Endodermal cell (in vitro differentiated cells): ENCODE measurements at places on chromosomes 12 and 14. TPM values are rescaled to one million over a fixed set of nuclear protein-coding genes. Genes with fewer than 3 reads are reported as not detected.

- H3K27ac ChIP-seq = no peak overlapping the region
- H3K4me3 ChIP-seq = peak overlapping the region; percentile 19
- no peak for DNase-seq
- no peaks in the 10 kb centered on the region for H3K4me1 ChIP-seq
These were observed 92.7 kb upstream of the PRMT8 start for GRCh38 chr12:3398196-3398789.

DNA sequence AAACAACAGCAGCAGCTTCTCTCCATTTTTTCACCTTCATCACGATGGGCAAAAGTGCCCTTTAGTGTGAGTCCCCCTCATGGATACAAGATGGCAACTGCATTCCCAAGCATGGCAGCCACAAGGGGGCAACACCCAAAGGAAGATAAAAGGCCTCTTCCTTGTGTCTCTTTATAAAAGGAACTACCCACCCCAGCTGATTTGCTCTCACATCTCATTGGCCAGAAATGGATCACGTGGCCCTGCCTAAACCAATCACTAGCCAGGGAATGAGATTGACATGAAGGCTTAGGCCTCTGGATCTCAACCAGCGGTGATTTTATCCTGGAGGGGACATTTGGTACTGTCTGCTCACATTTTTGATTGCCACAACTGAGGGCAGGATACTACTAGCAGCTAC is 21.9 kb upstream of the IFT81 start:
- H3K4me1 ChIP-seq = no peaks in the 10 kb centered on the region
- H3K27ac ChIP-seq = no peak overlapping the region
- no peaks in the 10 kb centered on the region for H3K27me3 ChIP-seq
- no peak overlapping the region for H3K4me3 ChIP-seq
- peak; percentile 98 for DNase-seq

DNA sequence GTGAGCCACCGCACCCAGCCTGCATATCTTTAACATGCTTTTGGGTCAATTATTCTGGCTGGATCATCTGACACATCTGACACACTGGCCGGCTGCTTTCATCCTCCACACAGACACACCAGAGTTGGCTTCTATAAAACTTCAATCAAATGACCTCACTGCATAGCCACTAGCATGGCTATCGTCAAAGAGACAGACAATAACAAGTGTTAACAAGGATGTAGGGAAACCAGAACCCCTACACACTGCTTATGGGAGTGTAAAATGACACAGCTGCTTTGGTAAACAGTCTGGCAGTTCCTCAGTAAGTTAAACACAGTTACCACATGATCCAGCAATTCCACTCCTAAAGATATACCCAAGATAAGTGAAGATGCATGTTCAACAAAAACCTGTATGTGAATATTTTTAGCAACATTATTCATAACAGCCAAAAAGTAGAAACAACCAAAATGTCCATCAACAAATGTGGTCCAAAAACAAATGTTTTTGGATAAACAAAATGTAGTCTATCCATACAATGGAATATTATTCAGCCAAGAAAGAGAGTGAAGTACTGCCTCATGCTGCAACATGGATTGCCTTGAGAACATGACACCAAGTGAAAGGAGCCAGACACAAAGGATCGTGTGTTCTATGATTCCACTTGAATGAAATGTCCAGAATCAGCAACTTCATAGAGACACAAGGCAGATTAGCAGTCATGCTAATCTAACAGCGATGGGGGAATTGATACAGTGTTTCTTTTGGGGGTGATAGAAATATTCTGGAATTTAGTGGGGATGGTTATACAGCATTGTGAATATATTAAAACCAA is 10.1 kb downstream of the KDM2B start:
- no peaks in the 10 kb centered on the region for H3K27me3 ChIP-seq
- DNase-seq = no peak
- peaks cover 69% of the 10 kb centered on the region for H3K36me3 ChIP-seq
- no peak overlapping the region for H3K27ac ChIP-seq
- peaks cover 1% of the 10 kb centered on the region for H3K4me1 ChIP-seq
- no peak overlapping the region for H3K4me3 ChIP-seq

The KRT4 gene
- not detected in 3 replicates for total RNA-seq

- H3K27me3 ChIP-seq = peaks cover 64% of the 10 kb centered on the region
- H3K27ac ChIP-seq = no peak overlapping the region
- no peaks in the 10 kb centered on the region for H3K36me3 ChIP-seq
- DNase-seq = no peak
- peaks cover 6% of the 10 kb centered on the region for H3K4me1 ChIP-seq
These were observed 4.1 kb downstream of the BHLHE41 start for GRCh38 chr12:26120561-26121274.

The CCNK gene
- total RNA-seq = 65.2 to 71.5 TPM (median 70.6 TPM) in 3 replicates

The NANOG gene
- 79.5 and 129 TPM in 2 replicates for total RNA-seq

The NID2 gene
- total RNA-seq = 1.7 and 1.8 TPM in 2 replicates

DNA sequence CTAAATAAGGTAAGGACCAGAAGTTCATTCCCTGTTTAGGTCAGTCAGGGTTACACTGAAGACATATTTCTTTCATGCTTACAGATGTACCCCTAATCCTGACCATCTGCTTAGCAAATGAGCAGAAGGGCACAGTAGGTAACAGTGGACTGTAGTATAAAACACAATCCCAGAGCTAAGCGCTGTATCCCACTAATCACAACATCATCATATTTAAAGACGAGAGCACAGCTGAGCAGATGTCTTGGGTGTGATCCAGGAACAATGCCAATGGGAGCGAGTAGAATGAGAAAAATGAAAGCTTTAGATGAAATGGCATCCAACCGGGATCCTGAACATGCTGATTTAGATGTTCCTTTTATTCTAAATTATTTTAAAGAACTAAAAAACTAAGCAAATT is 213.4 kb downstream of the CCER1 start:
- no peak overlapping the region for H3K4me3 ChIP-seq
- H3K36me3 ChIP-seq = no peaks in the 10 kb centered on the region

DNA sequence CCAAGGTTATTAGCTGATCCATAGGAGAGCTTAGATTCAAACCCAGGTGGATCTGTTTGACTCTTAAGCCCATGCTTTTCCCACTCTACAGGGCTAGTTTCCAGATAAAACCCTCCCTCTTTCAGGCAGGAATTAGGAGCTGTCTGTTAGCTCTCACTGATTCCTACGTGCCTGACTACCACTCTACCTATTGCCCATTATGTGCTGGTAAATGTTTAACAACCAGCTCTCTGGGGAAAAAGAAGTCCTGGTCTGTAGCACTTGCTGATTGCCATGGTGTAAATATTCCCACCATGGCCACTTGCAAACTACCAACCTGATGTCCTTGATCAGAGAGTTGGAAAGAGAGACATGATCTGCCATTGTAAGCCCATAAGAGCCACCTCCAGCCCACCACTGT is 65.5 kb upstream of the BDKRB2 start:
- no peaks in the 10 kb centered on the region for H3K4me1 ChIP-seq
- no peak overlapping the region for H3K27ac ChIP-seq
- no peak overlapping the region for H3K4me3 ChIP-seq
- H3K27me3 ChIP-seq = no peaks in the 10 kb centered on the region
- DNase-seq = no peak

- no peaks in the 10 kb centered on the region for H3K27me3 ChIP-seq
- no peak overlapping the region for H3K4me3 ChIP-seq
- no peak overlapping the region for H3K27ac ChIP-seq
These were observed 95.6 kb downstream of the ETV6 start for GRCh38 chr12:11745113-11745512.

DNA sequence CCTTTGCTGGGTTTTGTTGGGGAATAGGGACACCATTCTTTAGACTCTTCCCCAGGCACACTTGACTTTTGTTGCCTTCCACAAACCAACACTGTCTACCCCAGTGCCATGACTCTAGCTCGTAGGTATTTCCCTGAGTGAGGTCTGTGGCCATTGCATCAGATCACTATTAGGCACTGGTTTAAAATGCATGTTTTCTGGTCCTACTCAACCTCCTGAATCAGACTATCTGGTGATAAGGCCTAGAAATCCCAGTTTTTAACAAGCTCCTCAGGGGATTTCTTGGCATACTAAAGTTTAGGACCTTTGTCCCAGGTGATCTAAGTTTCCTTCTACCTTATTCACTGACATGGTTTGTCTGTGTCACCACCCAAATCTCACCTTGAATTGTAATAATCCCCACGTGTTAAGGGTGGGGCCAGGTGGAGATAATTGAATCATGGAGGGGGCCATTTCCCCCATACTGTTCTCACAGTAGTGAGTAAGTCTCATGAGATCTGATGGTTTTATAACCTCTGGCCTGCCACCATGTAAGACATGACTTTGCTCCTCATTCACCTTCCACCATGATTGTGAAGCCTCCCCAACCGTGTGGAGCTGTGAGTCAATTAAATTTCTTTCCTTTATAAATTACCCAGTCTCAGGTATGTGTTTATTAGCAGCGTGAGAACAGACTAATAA is 87.8 kb upstream of the PSMC1 start:
- H3K27ac ChIP-seq = no peak overlapping the region
- DNase-seq = no peak
- no peaks in the 10 kb centered on the region for H3K27me3 ChIP-seq
- no peaks in the 10 kb centered on the region for H3K36me3 ChIP-seq

DNA sequence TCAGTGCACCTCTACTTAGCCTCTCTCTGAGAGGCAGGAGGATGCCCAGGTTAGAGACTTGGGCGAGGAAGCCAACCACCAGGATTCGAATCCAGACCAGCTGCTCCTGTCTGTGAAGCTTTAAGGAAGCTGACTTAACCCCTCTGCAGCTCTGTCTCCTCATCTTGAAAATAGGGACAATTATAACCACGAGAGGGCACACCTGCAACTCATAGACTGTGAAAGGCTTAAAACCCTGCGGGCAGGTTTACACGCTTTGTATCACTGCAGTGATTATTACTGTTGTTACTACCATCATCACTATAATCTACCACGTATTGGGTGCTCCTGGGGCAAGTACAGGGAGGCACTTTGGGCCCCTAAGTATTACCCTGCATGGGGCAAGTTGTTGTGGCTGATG is 379.8 kb downstream of the VRK1 start:
- no peak overlapping the region for H3K27ac ChIP-seq
- DNase-seq = peak; percentile 60
- no peaks in the 10 kb centered on the region for H3K4me1 ChIP-seq
- H3K27me3 ChIP-seq = no peaks in the 10 kb centered on the region

The BCL2L2 gene
- total RNA-seq = 24.5 to 41.3 TPM (median 29.5 TPM) in 3 replicates

The KLRG1 gene
- 2.8 and 3.1 TPM in 2 replicates for total RNA-seq

The ADAMTS20 gene
- 0.70 TPM in 2 replicates for total RNA-seq

GRCh38 chr12:6044082-6044481 is 80.4 kb downstream of the VWF start:
- peaks cover 50% of the 10 kb centered on the region for H3K36me3 ChIP-seq
- no peaks in the 10 kb centered on the region for H3K27me3 ChIP-seq
- no peak overlapping the region for H3K4me3 ChIP-seq
- H3K27ac ChIP-seq = no peak overlapping the region
- DNase-seq = no peak

- no peak overlapping the region for H3K4me3 ChIP-seq
- no peaks in the 10 kb centered on the region for H3K36me3 ChIP-seq
- no peak for DNase-seq
- no peaks in the 10 kb centered on the region for H3K27me3 ChIP-seq
- H3K4me1 ChIP-seq = peaks cover 1% of the 10 kb centered on the region
These were observed 137.9 kb downstream of the SUDS3 start for GRCh38 chr12:118514297-118514696.

GRCh38 chr12:28586481-28586880 is 396.2 kb downstream of the CCDC91 start:
- H3K4me1 ChIP-seq = no peaks in the 10 kb centered on the region
- H3K36me3 ChIP-seq = no peaks in the 10 kb centered on the region
- no peak overlapping the region for H3K4me3 ChIP-seq
- H3K27ac ChIP-seq = no peak overlapping the region
- DNase-seq = no peak
- H3K27me3 ChIP-seq = no peaks in the 10 kb centered on the region

DNA sequence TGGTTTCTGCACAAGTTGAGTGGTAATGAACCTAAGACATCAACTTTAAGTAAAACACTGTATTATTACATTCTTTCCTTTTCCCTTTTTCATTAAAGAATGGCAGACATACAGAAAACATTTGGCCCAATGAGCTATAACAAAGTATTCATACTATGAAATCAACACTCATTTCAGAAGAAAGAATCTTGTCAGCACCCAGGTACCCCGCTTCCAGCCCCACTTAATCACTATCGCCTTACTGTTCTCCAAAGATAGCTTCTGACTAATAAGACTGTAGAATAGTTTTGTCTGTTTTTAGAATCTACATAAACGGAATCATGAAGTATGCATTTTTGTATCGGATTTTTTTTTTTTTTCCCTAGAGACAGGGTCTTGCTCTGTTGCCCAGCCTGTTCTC is 9.5 kb downstream of the CNTN1 start:
- DNase-seq = no peak
- no peaks in the 10 kb centered on the region for H3K4me1 ChIP-seq
- no peaks in the 10 kb centered on the region for H3K36me3 ChIP-seq
- no peaks in the 10 kb centered on the region for H3K27me3 ChIP-seq
- H3K4me3 ChIP-seq = no peak overlapping the region

- DNase-seq = no peak
- H3K4me3 ChIP-seq = no peak overlapping the region
- no peaks in the 10 kb centered on the region for H3K27me3 ChIP-seq
- H3K4me1 ChIP-seq = peaks cover 2% of the 10 kb centered on the region
These were observed 6.5 kb downstream of the NAB2 start for GRCh38 chr12:57095440-57095839.

The STAB2 gene
- total RNA-seq = not detected in 2 replicates

GRCh38 chr12:31015215-31015614 is 58.4 kb upstream of the DDX11 start:
- DNase-seq = no peak
- H3K27ac ChIP-seq = no peak overlapping the region
- no peak overlapping the region for H3K4me3 ChIP-seq
- no peaks in the 10 kb centered on the region for H3K4me1 ChIP-seq
- H3K27me3 ChIP-seq = no peaks in the 10 kb centered on the region
- no peaks in the 10 kb centered on the region for H3K36me3 ChIP-seq

The IL26 gene
- not detected in 3 replicates for total RNA-seq

DNA sequence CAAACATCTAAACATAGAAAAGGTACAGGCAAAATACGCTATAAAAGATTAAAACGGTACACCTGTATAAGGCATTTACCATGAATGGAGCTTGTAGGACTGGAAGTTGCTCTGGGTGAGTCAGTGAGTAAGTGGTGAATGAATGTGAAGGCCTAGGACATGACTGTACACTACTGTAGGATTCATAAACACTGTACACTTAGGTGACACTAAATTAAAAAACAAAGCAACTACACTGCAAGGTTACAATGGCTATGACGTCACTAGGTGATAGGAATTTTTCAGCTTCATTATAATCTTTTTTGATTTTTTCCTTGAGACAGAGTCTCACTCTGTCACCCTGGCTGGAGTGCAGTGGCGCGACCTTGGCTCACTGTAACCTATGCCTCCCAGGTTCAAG is 269.2 kb downstream of the KSR2 start:
- no peaks in the 10 kb centered on the region for H3K4me1 ChIP-seq
- no peaks in the 10 kb centered on the region for H3K27me3 ChIP-seq
- H3K36me3 ChIP-seq = no peaks in the 10 kb centered on the region
